ENCODE measurements at places on chromosomes 6 and 20.

DNA sequence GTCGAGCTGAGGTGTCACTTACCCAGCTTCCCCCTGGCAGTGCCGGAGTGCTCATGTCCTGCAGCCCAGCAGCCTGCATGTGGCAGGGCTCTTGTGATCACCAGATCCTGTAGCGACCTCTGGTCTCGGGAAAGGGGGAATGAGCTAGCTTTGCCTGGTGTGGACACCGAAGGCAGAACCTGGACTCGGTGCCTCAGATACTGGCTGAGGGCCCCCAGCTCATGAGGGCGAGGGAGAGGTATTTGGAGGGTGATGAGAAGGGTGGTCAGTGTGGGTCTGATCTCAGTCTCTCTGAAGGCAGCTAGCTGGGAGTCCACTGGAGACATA is 26.3 kb downstream of the SUN5 start:
- no peak for DNase-seq

- no peak for DNase-seq
These were observed 170.2 kb upstream of the PTCHD4 start for GRCh38 chr6:48281217-48281616.

GRCh38 chr20:36093804-36094145 is 60.8 kb upstream of the EPB41L1 start:
- no peak for DNase-seq

DNA sequence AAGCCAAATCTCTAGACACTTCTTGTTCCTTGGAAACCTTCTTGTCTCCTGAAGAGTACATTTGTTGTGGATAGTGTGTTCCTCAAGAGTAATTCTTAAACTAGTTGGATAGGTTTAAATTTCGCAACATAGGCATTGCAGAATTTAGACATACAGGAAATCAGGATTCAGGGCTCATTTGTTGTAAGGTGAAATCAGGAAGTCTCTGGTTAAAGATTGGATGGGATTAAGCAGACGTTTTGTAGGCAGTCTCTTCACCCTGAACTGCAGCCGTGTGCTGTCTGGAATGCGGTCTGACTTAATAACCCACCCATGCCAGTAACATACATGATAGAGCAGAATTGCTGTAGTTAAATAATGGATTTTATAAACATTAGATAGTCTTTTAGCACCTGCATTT is 21.7 kb downstream of the HIVEP1 start:
- DNase-seq: no peak

DNA sequence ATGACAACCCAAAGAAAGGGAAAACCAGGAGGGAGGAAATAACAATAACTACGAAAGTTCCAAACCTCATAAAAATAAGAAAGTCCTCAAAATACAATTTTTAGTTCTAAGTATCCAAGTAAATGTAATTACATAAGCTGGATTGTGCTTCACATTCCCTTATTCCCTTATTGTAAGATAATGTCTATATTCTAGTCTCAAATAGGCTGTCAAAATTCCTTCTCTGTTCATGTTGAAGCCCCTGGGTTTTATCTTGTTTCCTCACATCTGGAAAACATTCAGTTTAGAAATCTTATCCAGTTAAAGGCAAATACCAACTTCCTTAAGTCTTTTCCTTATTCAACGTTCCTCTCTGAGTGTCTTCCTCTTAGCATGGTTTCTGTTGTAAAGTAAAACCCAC is 282.3 kb downstream of the CD109 start:
- no peak for DNase-seq

GRCh38 chr6:49739423-49739822 is 4.8 kb downstream of the CRISP3 start:
- DNase-seq: no peak

- no peak for DNase-seq
These were observed 11.3 kb downstream of the ZHX3 start for GRCh38 chr20:41306061-41306727.

GRCh38 chr6:127249621-127250020 is 17.0 kb upstream of the RNF146 start:
- DNase-seq: no peak

DNA sequence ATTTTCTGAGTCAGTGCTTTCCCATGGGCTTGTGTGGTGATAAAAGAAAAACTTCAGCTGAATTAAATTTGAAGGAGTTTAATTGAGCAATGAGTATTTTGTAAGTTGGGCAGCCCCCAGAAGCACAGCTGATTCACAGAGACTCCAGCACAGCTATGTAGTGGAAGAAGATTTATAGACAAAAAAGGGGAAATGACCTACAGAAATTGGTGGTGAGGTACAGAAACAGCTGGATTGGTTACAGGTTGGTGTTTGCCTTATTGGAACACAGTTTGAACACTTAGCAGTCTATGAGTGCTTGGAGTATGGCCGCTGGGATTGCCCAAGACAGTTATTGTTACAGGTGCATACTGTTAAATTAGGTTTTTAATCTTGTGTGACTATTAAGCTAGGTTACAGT is 96.9 kb upstream of the PTPRK start:
- DNase-seq: no peak

Measured in left colon (tissue), 2 donors.